ENCODE measurements at places on chromosomes 11 and 22.

GRCh38 chr11:86990031-86990430 is 34.8 kb upstream of the FZD4 start:
- no peak for DNase-seq

- no peak for DNase-seq
Measured at GRCh38 chr22:41893591-41894375, 21.1 kb downstream of the SHISA8 start.

DNA sequence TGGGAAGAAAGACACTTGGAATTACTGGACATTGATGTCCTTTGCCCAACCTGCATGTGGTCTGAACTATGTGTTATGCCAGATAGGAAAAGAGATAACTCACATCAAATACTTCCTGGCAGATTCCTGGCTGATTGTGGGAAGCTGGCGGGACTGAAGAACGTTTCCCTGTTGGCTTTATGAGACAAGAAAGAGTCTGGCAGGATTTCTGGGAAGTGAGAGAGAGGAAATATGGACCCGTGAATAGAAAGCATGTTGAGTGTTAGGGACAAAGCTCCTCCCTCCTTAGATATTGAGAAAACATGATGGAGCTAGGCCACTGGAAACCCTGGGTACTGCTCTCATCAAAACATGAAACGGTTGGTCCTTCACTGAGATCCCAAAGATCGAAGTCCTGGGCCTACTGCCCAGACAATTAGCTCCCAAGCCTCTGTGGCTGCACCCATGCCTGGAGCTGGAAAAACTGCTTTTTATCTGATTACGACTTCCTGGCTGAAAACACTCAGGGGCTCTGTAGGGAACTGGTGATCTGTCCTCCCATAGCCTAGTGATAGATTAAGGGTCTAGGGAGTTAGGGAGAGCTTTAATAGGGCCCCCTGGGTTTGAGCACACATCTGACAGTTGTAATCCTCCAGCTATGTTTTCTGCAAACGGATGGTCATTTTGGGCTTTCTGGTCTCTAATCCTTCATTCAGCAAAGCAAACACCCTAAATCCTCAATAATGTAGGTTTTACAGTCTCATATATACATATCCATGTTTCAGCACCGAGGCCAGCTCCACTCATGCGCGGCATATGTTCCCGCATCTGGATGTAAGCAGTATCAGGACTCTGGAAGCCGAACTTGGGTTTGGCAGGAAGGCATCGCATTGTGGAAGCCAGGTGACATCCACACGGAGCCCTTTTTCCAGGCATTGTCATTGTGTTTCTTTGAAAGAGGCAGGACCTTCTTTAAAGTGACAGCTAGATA is 6.1 kb upstream of the B3GAT1 start:
- no peak for DNase-seq

DNA sequence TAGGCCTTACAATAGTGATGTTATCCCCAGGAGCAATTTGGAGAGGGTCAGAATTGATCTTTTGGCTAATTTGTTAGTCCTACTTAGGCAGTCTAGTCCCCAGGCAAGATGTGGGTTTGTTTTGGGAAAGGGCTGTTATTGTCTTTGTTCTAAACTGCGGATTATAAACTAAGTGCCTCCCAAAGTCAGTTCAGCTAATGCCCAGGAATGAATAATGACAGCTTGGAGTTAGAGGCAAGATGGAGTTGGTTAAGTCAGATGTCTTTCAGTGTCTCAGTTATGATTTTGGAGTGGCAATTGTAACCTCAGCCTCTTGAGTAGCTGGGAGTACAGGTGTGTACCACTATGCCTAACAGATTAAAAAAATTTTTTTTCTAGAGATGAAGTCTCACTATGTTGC is 7.3 kb upstream of the CLNS1A start:
- DNase-seq, result no peak

DNA sequence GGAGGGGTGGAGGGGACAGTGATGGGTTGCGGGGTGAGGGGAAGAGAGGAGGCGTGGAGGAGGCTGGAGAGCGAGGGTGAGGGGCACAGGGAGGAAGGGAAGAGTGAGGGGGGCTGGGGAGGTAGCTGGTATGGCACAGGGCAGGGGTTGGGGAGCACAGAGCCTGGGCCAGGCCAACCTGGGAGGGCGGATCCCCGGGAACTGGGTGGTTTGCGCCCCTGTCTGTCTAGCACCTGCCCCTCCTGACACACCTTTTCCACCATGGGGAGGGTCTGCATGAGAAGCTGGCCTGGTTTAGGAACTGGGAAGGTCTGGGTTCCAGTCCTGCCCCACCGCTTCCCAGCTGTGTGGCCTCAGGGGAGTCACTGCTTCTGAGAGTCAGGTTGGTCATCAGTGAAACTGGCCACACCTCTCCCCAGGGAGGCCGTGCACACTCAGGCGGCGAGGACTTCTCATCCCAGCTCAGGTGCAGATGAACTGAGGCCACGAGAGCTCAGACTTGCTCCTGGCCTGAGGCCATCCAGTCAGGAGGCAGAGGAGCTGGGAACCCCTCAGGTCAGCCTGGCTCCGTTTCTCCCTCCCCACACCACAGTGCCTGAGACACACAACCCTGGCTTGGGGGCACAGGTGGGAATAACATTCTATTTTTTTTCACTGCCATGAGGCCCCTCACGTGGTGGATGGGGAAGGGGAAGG is 95.6 kb downstream of the PHF21B start:
- DNase-seq, result no peak

- peak; percentile 32 for DNase-seq
Measured at GRCh38 chr11:46560300-46560991, 33.4 kb downstream of the AMBRA1 start.

GRCh38 chr11:8698917-8699441 is 16.4 kb downstream of the RPL27A start:
- DNase-seq, result no peak

DNA sequence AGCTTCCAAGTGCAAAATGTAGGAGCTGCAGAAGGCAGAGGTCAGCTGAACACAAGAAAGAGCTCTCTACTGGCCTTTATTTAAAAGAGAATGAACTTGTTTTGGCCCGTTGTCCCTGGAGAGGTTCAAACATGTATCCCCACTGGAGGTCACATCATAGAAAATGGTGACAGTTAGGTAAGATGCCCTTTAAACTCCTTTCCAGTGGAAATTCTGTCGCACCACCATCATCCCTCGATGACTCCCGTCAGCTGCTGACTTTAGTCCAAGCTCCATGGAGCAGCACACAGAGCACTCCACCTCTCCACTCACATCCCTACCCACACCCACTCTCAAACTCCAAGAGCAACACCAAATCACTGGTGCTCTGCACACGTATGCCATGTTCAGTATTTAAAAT is 15.2 kb upstream of the P4HA3 start:
- DNase-seq, result no peak

DNA sequence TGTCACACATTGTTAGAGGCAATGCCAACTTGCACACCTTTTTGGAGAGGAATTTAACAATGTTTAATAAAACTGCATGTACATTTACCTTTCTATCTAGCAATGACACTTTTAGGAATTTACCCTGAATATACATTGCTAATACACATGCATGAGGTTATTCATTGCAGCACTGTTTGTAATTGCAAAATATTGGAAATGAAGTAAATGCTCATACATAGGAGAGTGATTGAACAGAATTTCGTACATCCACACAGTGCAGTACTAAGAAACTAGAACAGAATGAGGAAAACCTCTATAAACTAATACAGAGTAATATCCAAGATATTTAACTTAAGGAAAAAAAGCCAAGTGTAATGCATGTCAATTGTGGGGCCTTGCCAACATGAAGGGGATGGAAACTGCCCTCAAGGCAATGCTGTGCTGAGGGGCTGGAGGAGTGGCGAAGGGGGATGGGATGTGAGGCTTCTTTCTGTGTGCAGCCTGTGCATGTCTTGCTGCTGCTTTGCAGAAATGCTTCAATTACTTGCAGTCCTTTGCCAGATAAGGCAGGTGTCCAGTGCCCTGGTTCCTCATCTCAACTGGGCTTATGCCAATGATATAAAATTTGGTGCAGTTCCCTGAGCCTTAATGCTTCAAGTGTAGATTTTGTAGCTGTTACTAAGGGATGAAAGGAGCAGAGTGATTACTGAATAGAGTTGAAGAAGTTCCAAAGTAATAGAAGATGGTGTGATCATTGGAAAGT is 96.1 kb downstream of the GRIA4 start:
- no peak for DNase-seq

DNA sequence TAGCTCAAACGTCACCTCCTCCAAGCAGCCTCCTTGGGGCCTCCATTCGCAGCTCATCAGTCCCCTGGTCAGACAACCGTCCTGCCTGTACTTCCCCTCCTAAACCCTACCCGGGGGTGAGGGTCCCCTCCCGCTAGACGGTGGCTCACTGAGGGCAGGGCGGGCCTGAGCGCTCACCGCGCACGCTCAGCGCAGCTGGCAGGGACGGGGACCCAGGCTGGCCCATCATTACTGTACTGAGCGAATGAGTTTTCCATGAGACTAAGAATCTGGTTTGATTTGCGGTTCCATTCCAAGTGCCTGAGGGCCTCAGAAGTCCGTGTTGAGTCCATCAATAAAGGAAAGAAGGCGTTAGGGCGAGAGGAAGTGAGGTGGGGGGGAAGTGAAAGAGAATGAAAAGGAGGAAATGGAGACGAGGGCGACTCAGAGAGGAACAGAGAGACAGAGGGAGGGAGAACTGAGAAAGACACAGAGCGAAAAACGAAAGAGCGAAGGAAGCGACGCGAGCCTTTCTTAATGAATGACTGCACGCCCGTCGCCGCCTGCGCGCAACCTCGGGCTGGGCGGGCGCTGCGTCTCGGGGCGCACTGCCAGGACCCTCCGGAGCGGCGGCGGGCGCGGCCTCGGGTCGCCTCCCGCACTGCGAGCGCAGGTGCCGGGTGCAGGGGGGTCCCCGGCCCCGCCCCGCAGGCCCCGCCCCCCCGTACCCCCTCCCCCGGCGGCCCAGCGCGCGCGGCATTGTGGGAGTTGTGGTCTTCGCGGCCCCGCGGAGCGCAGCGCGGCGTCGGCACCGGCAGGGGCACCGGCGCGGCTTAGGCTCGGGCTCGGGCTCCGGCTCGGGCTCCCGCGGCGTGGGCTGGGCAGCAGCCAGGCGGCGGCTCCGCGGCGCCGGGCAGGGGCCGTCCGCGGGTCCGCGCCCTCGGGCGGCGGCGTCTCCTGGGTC is at the start of gene ASPHD2:
Gene ASPHD2, plus strand, starts transcription at position 746 of the 943 bp plus-strand sequence. CDS start 4,356 bp downstream, outside the sequence.
- DNase-seq, result peak; percentile 90

GRCh38 chr11:100174881-100175280 is 512.2 kb upstream of the ARHGAP42 start:
- DNase-seq, result no peak

GRCh38 chr11:70207531-70208131 is 4.5 kb downstream of the FADD start:
- no peak for DNase-seq

DNA sequence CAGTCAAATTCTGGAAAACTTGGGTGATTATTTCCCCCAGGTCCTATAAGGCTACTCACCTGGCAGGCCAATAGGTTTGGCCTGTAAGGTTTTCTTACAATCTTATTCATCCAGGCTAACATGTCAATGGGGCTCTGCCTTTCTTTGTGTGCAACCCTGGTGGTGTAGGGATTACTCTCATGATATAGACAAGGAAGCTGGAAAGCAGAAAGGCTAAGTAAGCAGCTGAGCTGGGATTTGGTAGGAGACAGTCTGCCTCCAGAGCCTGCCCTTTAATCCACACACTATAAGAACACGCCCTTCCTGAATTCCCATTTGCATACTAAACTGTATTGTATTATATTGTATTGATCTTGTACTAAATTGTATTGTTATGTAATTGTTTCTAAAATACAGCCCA is 373.3 kb upstream of the CCDC90B start:
- no peak for DNase-seq

DNA sequence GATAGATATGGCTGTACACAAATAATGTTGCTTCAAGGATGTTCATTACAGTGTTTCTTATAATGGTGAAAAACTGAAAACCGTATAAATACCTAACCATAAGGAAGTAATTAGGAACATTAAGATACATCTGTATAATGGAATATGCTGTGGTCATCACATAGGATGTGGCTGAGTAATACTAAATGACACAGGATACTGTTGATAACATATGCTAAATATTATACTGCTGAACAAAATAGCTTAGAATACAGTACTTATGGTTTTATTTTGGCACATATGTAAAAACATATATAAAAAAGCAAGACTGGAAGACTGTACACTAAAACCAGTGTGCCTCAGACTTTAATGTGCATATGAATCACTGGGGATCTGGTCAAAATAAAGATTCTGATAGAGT is 43.8 kb downstream of the FBXO7 start:
- DNase-seq, result no peak
